HS-5 (cell line): ENCODE measurements at places on chromosomes 12 and 14.

GRCh38 chr12:7271893-7272514, 31.9 kb upstream of the ACSM4 start:
- DNase-seq: no peak

- DNase-seq: no peak
These were observed 907.0 kb downstream of the DIO2 start for GRCh38 chr14:79304279-79304678.

DNA sequence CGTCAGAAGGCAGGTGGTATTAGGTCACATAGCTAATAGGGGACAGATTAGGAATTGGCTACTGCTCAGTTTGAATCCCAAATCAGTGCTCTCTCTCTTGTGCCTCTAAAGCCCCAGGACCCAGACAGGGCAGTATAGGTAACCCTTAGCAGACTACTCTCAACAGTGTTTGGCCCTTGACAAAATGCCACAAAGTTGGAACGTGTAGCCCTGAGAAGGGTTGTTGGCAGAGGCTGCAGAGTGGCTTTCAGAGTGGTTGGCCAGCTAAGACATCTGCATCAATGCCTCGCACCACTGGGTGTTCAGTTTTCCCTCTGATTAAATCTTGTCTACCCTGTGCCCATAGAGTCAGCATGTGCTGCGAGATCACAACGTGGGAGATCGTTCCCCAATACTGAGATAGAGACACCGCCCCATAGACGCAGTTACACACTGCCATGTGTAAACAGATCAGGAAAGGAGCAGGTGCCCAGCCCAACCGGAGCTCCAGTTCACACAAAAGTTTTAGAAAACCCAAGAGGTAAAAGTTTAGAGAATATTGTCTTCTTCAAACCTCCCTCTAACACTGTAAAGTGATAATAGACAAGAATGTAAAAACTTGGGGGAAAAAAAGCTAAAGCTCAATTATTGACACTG, 48.3 kb downstream of the EML1 start:
- no peak for DNase-seq

GRCh38 chr12:12278899-12279298, 12.1 kb upstream of the LRP6 start:
- no peak for DNase-seq

DNA sequence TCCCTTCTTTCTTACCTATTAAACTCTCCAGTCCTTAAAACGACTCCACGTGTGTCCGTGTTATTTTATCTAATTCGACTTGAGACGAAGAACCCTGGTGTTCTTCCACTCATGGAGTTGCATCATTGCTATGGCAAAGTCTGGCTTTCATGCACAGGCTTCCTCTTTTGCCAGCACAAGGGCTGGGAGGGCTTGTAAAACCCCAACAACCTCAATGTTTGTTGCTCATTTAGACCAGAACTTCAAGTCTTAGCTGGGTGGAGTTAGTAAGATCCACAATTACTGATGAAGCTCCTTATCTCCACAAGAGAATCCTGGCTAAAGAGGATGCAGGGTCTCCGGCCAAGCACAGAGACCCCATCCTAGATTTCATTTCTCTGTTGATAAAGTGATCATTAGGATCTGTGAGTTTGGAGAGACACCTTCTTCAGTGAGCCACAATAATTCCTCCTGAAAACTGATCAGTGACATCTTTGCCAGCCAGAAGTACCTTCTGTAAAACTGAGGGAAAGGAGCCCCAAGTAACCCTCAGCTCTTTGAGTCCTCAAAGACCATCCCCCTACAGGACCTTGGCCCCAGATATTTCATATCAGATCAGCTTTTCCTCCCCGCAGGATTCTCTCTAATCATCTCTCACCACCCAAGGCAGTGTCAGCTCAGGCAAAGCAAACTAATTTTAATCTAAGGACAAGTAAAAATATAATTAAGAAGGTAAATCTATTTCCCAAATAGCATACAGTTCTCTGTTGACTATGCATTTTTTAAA, 514.6 kb downstream of the FUT8 start:
- no peak for DNase-seq

- DNase-seq: no peak
These were observed 52.8 kb upstream of the SRSF5 start for GRCh38 chr14:69713993-69714679.

- no peak for DNase-seq
These were observed 15.8 kb downstream of the TSPAN8 start for GRCh38 chr12:71142016-71142415.

DNA sequence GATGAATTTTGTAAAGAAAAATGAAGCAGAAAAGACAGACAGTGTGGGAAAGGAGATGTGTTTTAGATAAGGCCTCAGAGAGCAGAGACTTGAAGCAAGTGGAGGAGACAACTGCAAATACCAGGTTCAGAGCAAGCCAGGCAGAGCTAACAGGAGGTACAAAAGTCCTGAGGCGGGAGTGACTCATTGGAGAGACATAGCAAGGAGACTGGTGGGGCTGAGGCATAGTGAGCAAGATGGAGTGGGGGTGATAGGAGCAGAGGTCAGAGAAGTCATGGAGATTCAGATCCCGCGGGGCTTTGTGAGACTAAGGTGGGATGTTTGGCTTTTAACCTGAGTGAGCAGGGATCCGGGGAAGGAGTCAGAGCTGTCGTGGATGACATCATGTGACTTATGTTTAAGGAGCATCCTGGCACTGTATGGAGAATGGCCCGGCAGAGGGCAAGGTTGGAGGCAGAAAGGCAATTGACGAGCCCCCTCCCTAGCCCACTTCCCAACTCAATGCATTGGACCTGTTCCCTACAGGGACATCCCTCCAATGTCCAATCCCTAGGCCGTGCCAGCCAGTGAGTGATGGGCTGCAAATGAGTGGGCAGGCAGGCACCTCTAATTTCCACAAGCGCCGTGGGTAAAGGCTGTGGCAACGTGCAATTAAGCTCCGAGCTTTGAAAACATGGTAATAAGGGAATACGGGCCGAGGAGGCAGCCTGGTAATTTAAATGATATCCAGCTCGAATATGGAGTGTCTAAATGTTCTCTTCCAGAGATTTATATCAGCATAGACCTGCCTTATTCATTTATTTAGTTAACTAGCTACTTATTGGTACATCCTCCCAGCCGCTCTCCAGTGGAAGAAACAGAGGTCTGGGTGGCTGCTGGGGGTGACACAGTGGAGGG, 206.8 kb upstream of the LHX5 start:
- no peak for DNase-seq

GRCh38 chr12:6124411-6125309, at the start of gene VWF:
Gene VWF (minus strand): TSS chr12:6124670. CDS start chr12:6123196, 1,474 bp downstream.
- DNase-seq: no peak

GRCh38 chr14:56224691-56225681, 106.8 kb downstream of the PELI2 start:
- no peak for DNase-seq

GRCh38 chr14:54257424-54257823, 139.4 kb upstream of the CDKN3 start:
- no peak for DNase-seq

GRCh38 chr12:55940065-55940732, 9.2 kb downstream of the DGKA start:
- DNase-seq: no peak

DNA sequence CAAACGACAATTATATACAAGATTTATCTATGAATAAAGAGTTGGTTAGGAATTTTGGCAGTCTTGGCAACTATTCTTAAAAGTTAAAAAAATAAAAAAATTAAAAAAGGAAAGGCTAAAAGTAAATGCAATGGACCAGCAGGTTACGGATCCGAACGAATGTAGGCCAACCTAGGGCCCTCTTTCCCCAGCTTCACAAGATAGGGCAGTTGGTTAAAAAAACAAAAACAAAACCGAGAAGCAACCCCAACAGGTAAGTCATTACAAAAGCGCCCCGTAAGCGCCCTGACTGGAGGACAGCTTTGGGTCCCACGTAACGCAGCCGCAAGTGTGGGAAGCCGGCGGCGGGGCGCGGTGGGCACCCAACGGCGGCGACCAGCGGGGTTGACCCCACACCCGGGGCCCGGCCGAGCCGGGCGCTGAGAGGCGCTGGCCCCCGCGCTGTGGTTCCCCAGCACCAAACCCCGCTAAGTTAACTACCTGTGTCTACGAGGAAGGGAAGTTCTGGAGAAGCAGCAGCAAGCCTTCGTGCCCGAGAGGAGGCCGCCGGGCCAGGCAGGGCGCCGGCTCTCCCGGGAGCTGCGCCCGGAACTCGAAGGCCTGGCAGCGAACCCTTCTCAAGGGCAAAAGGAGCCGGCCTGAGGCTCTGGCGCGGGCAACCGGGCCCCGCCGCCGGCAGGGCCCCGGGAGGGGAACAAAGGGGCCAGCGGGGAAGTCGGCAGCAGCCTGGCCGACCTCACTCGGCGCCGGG, 882 bp downstream of the HECTD1 start:
- DNase-seq: no peak

DNA sequence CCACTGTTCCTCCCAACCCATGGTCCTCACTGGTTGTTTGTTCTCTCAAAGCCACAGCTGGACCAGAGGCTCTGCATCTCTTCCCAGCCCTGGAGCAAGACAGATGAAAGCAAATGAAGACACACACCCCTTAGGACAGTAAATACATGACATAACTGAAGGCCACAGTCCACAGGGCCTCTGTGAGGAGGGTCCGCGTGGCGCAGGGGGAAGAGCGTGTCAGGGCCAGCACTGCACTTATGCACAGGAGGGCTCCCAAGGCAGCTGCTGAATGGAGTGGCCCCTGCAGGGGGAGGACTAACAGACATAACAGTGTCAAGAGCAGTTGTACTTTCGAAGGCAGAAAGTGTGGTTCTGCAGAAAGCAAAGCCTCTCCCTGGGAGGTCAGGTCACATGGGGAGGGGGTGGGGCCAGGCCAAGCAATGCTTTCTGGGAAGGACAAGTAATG, 79.9 kb downstream of the CHGA start:
- no peak for DNase-seq

- DNase-seq: no peak
These were observed 220.5 kb upstream of the PRICKLE1 start for GRCh38 chr12:42810006-42810405.

- no peak for DNase-seq
These were observed 55.3 kb downstream of the LRCOL1 start for GRCh38 chr12:132554845-132555630.

- DNase-seq: no peak
These were observed 2.0 kb upstream of the SHMT2 start for GRCh38 chr12:57227315-57228115.
